ENCODE measurements at places on chromosomes 1 and 21.

- ATAC-seq = peak; percentile 45
Measured at GRCh38 chr1:12434174-12434573, 183.8 kb downstream of the DHRS3 start.

DNA sequence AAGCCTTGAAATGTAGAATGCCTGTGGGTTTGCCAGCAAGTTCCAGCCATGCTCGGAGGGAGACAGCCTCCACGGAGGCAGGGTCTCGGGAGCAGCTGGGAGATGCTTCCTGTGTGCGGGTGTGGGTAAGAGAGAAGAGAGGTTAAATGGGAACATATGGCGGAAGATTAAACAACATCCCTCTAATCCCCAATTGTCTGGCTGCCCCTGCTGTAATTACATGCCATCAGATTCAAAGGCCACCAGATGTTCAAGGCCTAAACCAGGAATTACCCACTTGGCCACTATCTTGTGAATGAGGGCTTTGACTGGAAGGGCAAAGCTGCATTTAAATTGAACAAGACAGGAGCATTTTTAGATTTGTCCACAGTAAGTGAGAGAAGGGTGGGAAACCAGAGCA lies 81.4 kb upstream of the BACE2 start:
- ATAC-seq = no peak

DNA sequence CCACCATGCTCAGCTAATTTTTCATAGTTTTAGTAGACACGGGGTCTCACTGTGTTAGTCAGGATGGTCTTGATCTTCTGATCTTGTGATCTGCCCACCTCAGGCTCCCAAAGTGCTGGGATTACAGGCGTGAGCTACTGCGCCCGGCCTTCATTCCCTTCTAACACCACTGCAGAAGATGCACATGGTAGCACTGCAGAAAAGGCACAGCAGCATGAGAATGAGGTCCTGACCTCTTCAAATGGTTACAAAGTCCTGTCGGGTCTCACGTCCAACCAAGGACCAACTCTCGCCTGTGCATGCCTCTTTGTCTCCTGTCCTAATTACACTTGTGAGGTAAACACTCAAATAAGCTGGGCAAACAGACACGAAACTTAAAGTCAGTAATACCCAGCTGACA lies 83.0 kb upstream of the GCLM start:
- ATAC-seq = no peak

DNA sequence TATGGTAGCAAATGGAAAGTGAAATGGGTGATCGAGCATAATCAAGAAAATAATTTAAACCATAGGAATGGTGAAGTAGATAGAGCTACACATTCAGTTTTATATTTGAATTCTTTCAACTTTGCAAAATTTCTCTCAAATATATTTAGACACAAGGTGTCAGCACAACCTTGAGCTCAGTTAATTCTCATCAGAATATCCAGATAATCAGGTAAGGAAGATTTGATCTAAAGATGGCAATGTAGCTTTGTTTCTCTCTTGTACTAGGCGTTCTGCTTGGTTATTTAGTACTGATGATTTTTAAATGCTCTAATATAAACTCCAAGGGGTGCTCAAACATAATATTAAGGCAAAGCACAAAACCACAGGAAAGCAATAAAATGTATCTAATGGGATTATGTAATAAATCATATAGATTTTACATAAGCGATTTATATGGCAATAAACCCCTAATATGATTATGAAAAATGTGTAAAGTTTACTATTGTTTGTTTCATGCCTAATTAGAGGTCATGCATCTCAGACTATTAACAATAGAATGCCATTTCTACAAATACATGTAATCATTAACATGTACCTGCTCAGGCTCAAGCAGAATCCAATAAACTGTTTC lies 32.4 kb upstream of the SERTAD4 start:
- ATAC-seq = no peak

DNA sequence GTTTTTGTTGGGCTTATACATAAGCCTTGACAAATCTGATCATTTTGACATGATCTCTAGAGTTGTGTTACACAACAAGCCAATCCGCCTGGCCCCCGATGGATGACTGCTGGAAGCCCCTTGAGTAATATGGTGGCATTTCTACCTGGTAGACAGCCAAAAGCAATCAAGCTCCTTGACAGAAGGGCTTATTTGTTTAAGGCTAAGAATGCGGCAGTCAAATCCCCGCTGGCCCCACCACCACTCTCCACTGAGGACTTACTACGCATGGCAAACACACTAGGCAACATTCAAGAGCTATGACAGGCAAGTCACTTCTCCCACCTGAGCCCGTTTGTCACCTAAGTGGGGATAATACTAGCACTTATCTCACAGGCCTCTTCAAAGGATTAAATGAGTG lies 33.4 kb upstream of the C1orf198 start:
- ATAC-seq = no peak
